Stimulated activated CD8-positive, alpha-beta memory T cell treated with anti-CD3 and anti-CD28 coated beads, Interleukin-4, amount 100 ng/mL, for 4 hours (primary cell): ENCODE measurements at places on chromosomes 2 and 18.

DNA sequence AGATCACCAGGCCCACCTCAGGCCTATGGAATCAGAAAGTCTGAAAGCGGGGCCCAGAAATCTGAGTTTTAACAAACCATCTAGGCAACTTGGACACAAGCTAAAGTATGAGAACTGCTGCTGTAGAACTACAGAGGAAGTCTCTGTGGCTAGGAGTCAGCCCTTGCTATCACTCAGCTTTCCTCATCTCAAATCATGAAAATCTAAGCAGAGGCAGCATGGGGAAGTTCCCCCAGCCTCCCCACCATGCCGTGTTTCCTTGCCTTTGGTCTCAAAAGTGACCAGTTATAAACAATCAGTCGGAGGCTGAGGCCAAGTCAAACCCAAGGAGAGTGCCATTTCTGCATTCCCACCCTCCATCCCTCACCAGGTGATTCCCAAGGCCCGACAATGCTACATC is 404.7 kb downstream of the BCL11A start:
- no peak for DNase-seq

DNA sequence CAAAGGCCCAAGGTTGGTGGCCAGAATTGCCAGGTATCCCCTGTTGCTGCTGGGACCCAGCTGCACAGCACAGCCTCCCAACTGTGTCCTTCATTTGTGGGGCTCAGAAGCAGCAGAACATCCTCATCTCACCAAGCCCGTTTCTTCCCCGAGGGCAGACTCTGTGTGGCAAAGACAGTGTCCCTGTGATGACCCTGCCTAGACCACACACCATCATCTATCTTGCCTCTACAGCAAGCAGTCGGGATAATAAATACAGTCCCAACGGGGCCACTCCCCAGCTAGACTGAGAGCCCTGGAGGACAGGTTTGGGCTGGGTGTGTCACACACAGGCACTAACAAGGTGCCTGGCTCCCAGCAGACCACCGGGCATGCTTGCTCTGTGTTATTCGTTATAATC is 93.4 kb downstream of the PTGR3 start:
- DNase-seq = no peak

DNA sequence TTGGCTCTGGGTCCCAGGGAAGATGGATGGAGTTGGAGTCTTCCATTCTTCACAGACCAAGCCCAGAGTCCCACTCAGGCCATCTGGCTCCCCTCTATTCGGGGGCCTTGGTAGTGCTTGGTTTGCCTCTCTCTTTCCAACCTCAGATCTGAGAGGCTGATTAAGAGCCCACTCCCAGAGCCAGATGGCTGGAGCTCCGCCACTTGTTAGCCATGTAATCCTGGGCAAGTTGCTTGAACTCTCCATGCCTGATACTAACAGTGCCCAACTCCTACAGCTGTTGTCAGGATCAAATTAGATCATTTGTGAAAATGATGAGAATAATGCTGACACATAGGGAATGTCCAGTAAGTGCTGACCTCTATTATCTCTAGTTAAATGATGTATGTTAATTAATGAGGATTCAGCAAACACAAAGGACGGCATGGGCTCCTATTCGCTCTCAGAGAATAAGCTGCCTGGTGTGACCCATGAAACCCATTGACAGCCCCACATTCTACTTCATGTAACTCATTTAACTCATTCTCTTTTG is 46.6 kb upstream of the SLC14A1 start:
- no peak for DNase-seq

DNA sequence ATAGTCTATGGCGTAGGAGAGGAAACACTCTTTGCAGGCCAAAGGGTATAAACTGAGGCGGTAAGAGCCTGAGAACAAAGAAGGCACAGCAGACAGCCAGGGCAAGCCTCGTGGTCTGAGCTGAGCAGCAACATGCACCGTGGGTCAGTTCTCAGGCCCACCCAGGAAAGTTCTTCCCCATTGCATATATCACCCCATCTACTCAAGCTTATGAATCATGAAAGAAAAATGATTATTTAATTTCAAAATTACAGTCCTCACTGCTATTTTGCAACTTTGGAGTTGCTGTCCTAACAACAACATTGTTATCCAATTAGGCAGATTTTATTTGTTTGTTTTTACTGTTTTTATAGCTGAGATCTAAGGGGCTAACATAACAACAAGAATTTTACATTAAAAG is 54.7 kb upstream of the RIOK3 start:
- no peak for DNase-seq

DNA sequence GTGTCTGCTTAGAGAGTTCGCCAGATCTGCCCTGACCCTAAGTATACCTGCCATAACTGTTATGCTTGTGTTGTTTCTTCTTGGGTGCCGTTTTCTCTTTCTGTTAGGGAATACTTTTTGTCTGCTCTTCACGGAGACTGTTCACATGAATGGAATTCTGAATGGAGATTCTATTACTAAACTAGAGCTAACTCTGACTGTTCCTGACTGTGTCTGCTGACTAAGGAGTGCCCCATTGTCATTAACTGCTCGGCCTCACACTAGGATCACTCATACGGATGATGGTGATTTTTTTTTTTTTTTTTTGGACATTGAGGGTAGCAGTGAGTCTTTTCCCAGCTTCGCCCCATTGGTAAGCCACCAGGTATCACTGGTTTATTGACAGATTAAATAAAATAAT is 104.8 kb upstream of the SLC8A1 start:
- DNase-seq = no peak

DNA sequence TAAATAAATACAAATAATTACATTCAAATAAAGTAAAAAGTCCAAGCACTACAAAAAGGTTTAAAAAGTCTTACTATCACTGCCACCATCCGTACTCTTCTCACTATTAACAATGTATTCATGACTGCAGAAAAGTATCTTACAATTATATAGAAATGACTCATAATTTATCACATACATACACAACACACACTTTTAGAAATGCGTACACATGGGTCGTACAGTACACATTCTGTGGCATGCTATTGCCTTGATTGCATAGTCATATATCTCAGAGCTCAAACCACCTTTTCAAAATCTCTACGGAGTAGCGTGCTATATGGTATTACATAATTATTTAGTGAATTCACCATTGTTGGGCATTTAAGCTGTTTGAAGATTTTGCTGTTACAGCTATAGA is 41.6 kb upstream of the ANXA4 start:
- DNase-seq = no peak

GRCh38 chr18:62479574-62479973 is 43.3 kb upstream of the ZCCHC2 start:
- no peak for DNase-seq

GRCh38 chr18:70195014-70195614 is 10.4 kb downstream of the RTTN start:
- DNase-seq = no peak

DNA sequence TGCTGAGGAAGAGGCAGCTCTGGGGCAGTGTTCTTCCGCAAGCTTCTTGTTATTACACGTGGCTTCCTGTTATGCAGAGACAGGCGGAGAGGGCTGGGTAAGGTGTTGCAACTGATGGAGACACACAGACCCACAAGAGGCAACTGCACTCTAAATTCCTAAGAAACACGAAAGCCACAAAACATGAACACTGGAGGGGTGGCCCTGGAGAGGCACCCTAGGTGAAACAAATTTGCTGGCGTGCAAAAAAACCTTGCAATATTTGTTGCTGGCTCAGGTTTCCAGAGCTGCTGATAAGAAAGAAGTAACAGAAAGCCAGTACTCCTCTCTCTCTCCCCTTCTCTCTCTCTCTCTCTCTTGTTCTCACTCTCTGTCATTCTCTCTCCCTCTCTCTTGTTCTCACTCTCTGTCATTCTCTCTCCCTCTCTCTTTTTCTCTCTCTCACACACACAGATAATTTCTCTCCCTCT is 31.8 kb downstream of the ARHGAP25 start:
- DNase-seq = no peak

DNA sequence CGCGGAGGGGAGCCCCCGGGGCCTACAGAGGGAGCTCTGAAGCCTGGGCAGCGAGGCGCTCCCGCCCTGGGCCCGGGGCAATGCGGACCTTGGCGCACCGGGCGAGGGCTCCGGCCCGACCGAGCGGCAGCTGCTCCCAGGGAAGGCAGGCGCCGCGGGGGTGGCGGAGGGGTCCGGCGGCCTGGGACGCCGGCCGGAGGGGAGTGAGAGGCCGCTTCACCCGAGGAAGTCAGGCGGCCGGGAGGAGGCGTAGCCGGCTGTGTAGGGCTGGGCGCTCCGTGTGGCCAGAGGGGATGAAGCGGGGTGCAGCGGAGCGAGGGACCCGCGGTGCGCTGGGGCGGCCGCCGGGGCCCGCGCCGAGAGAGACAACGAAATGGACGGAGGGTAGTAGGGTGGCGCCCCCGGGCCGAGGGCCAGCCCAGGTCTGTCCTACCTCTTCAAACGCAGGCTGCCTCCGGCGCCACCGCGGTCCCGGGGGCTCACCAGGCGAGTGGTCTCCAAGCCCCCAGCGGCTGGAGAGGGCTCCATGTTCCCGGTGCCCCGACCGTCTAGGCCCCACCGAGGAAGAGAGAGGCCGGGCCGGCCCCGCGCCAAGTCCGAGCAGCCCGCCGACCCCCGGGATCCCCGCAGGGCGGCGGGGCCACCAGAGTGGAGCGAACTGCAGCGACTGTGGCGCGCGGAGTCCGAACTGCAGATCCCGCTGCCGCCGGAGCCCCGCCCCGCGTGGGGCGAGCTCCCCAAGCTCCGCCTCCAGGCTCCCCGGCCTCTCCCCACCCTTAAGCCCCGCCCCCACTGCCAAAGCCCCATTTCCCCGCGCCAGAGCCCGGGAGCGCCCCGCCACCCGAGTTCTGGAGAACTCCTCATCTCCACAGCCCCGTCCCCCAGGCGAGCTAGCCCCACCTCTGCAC is at the start of gene SLC30A3:
TSS of gene SLC30A3 (minus strand) at position 669 of the 908 bp plus-strand sequence. CDS start at position 528, 141 bp downstream.
- peak; percentile 26 for DNase-seq

GRCh38 chr2:200077210-200077650 is 121.8 kb downstream of the MAIP1 start:
- DNase-seq = no peak

DNA sequence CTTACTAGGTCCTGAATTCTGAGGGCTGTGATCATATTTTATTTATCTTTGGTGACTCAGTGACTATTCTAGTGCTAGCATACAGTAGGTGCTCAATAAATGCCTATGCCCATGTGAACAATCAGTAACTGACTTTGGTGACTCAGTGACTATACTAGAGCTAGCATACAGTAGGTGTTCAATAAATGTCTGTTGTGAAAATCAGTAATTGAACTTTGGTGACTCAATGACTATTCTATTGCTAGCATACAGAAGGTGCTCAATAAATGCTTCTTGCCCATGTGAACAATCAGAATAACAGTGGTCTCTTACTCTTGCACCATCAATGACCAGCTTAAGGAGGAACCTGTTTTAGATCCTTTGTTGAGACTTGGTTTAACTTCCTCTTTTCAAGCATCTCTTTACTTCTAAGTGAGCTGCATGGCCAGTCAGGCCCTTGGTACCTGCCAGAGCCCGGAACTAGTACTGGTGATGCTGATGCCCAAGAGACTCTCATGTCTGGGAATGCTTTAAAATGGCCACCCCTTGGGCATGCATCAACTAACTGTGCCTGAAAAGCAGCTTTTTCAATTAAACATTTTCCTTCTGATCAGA is 214.9 kb upstream of the SPRED2 start:
- DNase-seq = no peak

GRCh38 chr18:55256226-55256928 is 297.1 kb upstream of the CCDC68 start:
- no peak for DNase-seq

DNA sequence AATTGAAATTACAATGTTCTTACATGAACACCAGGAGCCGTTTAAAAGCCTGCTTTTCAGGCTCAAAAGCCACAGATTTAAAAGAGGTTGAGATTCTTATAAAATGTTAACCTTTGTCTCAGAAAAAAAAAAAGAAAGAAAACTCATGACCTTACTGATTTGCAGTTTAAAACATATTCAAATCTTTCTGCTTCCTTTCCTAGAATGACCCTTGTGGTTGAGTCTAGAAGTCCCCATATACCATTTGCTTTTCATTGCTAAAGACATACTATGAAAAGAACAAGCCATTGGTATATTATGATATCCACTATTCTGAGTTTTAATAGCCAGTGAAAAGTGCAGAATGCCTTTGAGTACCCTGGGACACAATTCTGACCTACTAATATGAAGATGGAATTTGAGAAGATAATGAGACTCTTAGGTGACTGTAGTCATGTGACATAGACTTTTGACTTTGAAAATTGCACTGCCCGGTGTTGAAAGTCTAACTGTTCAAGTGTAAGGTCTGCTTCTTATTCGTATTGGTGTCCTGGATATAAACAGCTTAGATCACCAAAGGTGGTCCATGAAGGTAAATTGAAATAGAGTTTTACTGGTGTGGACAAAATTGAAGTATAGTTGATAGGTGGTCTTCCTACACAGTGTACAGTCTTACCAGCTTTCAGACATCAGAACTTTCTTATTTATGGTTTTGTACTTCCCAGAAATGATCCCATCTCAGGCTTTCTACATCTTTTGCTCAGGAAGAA is 117.0 kb downstream of the DOCK10 start:
- no peak for DNase-seq

DNA sequence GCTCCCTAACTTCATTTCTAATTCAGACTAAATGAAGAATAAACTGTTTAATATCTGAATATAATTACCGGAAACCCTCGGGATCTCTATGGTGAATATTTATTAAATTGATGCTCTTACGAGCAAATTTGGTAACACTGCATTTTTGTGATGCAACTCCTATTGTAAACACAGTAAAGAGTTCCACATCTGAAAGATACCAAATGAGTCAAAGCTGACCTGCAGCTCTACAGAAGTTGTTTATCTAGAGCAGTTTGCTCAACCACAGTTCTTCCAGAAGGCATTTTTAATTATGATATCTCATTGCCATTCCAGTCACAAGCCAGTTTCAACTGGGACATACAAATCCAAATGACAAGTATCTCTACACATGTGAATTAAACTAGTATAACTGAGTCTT is 129.7 kb downstream of the PKP4 start:
- DNase-seq = no peak
